Mesothelial cell of epicardium (in vitro differentiated cells): ENCODE measurements at places on chromosomes 12 and 14. TPM values are rescaled to one million over a fixed set of nuclear protein-coding genes. Genes with fewer than 3 reads are reported as not detected.

GRCh38 chr12:65449400-65449799 lies 170.9 kb downstream of the MSRB3 start:
- no peak overlapping the region for H3K4me3 ChIP-seq
- H3K4me1 ChIP-seq: peaks cover 73% of the 10 kb centered on the region
- H3K27me3 ChIP-seq: no peaks in the 10 kb centered on the region
- DNase-seq: no peak
- peaks cover 2% of the 10 kb centered on the region for H3K36me3 ChIP-seq

- no peaks in the 10 kb centered on the region for H3K36me3 ChIP-seq
- H3K27ac ChIP-seq: no peak overlapping the region
- no peak for DNase-seq
- no peaks in the 10 kb centered on the region for H3K27me3 ChIP-seq
- H3K4me1 ChIP-seq: no peaks in the 10 kb centered on the region
Measured at GRCh38 chr12:118649765-118650585, 273.6 kb downstream of the SUDS3 start.

- peaks cover 6% of the 10 kb centered on the region for H3K4me1 ChIP-seq
- DNase-seq: no peak
- H3K36me3 ChIP-seq: peaks cover 40% of the 10 kb centered on the region
- H3K4me3 ChIP-seq: no peak overlapping the region
- no peak overlapping the region for H3K27ac ChIP-seq
- no peaks in the 10 kb centered on the region for H3K27me3 ChIP-seq
Measured at GRCh38 chr12:119749666-119750065, 81.7 kb downstream of the PRKAB1 start.

- peaks cover 22% of the 10 kb centered on the region for H3K4me1 ChIP-seq
- H3K36me3 ChIP-seq: peaks cover under 1% of the 10 kb centered on the region
- DNase-seq: no peak
- no peak overlapping the region for H3K4me3 ChIP-seq
Measured at GRCh38 chr14:79730953-79731352, 480.4 kb downstream of the DIO2 start.

- no peak for DNase-seq
- H3K4me3 ChIP-seq: no peak overlapping the region
- H3K36me3 ChIP-seq: peaks cover 4% of the 10 kb centered on the region
- peak overlapping the region; percentile 32 for H3K27ac ChIP-seq
- no peaks in the 10 kb centered on the region for H3K27me3 ChIP-seq
Measured at GRCh38 chr14:99554757-99555531, 49.1 kb downstream of the CCDC85C start.

DNA sequence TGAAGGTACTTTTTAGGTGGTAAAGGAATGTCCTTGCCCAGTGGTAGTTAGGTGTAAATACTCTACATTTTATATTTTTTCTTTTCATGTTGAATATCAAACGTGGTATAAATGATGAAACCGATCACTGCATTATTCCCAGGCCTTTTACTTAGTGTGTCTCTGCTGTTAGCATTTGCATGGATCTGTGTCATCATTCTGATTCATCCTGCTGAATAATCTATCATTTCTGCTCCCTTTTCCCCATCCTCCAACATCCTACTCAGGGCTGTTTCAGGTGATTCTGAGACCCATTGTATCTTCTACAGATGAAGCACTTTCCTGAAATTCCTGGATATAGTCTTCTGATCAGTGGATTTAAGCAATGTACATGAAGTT lies 61.0 kb upstream of the PTHLH start:
- H3K4me3 ChIP-seq: no peak overlapping the region
- H3K36me3 ChIP-seq: no peaks in the 10 kb centered on the region
- no peaks in the 10 kb centered on the region for H3K27me3 ChIP-seq
- H3K4me1 ChIP-seq: peaks cover 12% of the 10 kb centered on the region

- DNase-seq: no peak
- H3K4me1 ChIP-seq: peaks cover 6% of the 10 kb centered on the region
- H3K4me3 ChIP-seq: no peak overlapping the region
Measured at GRCh38 chr12:118125743-118126118, 10.2 kb upstream of the PEBP1 start.

- DNase-seq: no peak
- H3K4me3 ChIP-seq: no peak overlapping the region
- H3K27ac ChIP-seq: no peak overlapping the region
- H3K4me1 ChIP-seq: peaks cover 13% of the 10 kb centered on the region
- no peaks in the 10 kb centered on the region for H3K36me3 ChIP-seq
- no peaks in the 10 kb centered on the region for H3K27me3 ChIP-seq
Measured at GRCh38 chr14:79825046-79825521, 386.2 kb downstream of the DIO2 start.

The TAS2R9 gene
- total RNA-seq: 0.50 to 0.64 TPM (median 0.56 TPM) in 3 replicates

The CCDC198 gene
- not detected in 3 replicates for total RNA-seq

The IFNG-AS1 gene
- total RNA-seq: not detected in 3 replicates

The EXOC3L4 gene
- 0.18 TPM in 1 of 3 replicates, not detected in the others for total RNA-seq
